ENCODE measurements at places on chromosomes 11 and 22. TPM values are rescaled to one million over a fixed set of nuclear protein-coding genes. Genes with fewer than 3 reads are reported as not detected.

LARGE2 gene
- total RNA-seq = not detected

MRGPRE gene
- not detected for total RNA-seq

PGA3 gene
- total RNA-seq = 1.2 TPM

GRM5 gene
- total RNA-seq = not detected

B4GALNT4 gene
- 0.54 TPM for total RNA-seq

- no peak for DNase-seq
Measured at GRCh38 chr11:132777067-132777975, 755.0 kb downstream of the OPCML start.

DNA sequence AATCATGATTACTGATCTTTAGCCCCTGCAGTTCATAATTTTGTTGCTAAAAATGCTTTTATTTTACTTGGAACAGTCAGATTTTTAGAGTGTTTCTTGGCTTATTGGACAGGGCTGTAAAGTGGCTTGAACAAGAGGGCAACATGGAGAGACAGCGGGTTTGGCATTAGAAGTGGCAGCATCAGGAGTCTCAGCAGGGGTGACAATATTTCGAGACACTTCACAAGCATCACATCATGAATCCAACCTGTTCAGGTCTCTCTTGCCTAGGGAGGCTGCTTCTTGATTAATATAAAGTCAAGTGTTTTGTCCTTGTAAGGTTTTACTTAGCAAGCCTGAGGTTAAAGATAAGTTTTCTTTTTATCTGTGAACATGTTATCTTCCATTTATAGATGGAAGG, 2249.5 kb downstream of the LRRC4C start:
- DNase-seq = no peak

DNA sequence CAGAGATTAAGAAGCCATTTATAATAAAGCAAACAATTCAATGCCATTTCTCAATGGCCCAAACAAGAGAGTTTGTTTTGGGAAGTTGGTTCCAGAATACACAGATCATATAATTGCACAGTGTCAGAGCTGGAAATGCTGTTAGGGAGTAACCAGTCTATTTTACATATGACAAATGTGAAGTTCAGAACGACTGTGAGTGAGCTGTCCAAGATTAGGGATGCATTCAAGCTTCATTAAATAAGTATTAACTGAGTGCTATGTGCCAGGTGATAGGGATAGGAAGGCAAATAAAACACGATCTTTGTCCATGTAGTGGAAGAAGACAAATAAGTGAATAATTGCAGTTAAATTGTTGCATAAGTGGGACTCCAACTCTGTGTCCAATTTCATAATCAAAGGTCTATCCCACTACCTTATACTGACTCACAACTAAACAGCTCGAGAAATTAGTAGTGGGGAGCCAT, 33.1 kb upstream of the PICALM start:
- no peak for DNase-seq

DNA sequence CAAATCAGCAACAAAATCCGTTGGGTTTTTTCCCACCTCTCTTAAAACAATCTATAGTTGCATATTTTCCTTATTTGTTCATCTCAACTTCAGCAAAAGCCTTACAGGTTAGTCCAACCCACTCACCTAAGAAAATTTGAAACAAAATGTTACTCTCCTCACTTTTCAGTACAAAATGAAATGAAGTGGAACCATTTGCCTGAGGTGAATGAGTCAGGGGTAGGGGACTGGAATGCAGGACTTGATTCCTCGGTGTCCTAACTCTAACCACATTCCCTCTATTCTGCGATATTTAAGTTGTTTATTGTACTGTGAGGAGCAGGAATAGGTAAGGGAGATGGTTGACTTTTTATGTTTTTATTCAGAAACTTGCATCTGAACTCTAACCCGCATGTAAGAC, 16.4 kb downstream of the ATP5MG start:
- DNase-seq = no peak

DNA sequence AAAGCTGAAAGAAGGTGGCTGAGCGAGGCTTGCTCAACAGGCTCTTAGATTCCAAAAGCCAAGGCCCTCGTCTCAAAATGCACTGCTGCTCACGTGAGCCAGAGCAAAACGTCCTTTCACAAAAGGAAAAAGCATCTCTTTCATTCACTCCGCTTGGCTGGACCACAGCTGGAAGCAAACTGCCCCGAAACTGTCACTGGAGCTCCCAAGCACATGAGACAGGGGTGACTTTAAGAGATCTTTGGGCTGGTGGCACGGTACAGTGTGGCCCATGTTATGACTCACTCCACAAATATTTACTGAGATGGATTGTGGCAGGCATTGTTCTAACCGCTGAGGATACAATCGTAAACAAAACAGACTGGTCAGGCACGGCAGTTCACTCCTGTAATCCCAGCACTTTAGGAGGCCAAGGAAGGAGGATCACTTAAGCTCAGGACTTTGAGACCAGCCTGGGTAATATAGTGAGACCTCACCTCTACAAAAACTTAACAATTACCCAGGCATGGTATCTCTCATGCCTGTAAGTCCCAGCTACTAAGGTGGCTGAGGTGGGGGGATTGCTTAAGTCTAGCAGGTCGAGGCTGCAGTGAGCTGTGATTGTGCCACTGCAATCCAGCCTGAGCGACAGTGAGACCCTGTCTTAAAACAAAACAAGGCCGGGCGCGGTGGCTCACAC, 3.6 kb downstream of the PLA2G6 start:
- DNase-seq = no peak

DNA sequence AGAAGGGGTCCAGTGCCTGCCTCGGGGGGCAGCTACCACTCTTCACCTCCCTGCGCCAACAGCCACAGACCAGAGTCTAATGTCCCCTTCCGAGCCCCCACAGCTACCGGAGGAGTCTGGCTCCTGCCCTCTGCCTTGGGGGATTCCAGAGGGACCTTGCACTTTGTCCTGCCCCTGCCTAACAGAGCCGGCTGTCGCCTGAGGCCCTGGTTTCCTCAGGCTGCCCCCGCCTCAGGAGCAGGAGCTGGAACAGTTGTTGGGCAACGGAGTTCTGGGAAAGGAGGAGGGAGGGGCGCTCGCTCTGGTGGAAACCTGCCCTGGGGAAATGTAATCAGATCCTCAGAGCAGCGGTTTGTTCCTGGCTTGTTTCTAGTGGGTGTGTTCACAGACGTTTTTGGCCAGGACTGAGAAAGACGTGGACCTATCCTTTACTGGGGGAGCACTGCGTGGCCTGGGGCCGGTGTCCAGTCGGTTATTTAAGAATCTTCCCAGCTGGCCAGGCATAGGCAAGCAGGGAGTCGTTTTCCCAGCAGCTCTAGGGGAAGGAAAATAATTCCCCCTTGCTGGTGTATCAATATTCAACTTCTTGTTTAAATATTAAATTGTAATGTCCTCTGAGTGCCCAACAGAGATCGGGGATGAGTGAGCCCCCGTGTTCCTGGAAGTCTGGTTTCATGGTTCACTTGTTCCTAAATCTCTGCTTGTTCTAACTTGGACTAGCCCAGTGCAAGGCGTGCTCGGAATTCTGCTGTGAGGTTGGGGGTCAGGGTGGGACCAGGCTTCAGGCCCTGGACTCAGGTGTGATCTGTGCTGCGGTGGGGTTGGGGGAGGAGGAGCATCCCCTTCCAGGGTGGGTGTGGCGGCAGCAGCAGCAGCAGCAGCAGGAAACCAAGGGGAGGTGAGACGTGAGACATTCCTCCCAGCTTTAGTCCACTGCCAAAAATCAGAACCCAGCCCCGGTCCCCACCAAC, 32.1 kb downstream of the A4GALT start:
- peak; percentile 91 for DNase-seq

- no peak for DNase-seq
Measured at GRCh38 chr22:40928657-40929056, 22.5 kb upstream of the RBX1 start.

GRCh38 chr11:104343578-104343977, 179.6 kb upstream of the PDGFD start:
- DNase-seq = no peak

- peak; percentile 57 for DNase-seq
Measured at GRCh38 chr11:118641397-118642019, 34.1 kb downstream of the PHLDB1 start.

GRCh38 chr22:45680932-45681700, 9.5 kb downstream of the ATXN10 start:
- no peak for DNase-seq

DNA sequence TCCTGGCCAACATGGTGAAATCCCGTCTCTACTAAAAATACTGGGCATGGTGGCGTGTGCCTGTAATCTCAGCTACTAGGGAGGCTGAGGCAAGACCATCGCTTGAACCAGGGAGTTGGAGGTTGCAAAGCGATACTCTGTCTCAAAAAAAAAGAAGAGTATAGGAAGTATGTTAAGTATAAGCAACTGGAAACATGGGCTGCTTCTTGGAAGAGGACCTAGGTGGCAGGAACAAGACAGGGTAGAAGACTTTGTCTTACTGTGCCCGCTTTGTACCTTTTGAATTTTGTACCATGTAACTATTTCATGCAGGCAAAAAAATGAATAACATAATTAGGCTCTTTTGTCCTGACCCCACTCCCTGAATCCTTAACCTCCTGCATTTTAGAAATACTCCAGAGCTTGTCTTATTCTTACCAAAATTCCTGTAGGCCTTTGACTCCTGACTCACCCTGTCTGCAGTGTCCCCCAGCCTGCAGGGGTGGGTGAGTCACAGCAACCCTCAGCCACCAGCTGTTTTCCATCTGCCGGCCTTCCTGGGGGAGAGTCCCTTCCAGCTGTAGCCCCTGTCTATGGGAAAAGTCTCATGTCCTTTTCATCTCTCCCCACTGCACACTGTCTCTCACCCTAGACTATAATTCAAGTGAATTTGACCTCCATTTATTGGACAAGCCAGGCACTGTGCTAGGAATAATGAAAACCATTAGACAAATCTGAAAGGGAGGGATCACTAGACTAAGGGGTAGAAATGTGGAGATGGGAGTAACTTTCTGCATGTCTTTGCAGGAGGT, 41.8 kb downstream of the TXN2 start:
- DNase-seq = no peak

DNA sequence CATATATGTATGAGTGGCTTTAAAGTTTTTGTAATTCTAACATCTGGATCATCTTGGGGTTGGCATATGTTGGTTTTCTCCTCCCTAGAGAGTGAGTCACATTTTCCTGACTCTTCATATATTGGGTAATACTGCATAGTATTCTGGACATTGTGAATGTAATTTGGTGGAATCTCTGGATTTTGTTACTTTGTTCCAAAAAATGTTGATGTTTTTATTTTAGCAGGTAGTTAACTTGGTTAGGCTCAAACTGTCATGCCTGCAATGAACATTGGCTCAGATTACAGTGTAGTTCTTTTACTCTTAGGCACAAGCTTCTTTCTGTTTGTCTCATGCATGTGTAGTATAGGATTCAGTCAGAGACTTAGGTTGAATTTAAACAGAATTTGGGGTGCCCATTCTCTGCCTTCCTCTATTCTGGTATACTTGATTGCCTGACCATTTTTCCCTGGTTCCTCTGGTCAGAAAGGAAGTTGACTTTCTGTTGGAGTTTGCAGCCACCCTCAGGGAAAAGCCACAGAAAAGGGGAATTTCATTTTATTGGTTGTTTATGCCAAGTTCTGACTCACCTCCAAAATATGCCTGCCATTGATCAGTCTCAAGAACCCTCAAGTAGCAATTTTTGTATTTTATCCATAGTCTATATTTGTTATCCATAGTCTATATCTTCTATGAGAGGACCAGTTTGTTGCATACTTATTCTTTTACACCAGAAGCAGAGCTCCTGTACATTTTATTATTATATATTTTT, 151.7 kb downstream of the UVRAG start:
- DNase-seq = no peak

- no peak for DNase-seq
Measured at GRCh38 chr11:116215471-116216113, 557.2 kb downstream of the BUD13 start.

DNA sequence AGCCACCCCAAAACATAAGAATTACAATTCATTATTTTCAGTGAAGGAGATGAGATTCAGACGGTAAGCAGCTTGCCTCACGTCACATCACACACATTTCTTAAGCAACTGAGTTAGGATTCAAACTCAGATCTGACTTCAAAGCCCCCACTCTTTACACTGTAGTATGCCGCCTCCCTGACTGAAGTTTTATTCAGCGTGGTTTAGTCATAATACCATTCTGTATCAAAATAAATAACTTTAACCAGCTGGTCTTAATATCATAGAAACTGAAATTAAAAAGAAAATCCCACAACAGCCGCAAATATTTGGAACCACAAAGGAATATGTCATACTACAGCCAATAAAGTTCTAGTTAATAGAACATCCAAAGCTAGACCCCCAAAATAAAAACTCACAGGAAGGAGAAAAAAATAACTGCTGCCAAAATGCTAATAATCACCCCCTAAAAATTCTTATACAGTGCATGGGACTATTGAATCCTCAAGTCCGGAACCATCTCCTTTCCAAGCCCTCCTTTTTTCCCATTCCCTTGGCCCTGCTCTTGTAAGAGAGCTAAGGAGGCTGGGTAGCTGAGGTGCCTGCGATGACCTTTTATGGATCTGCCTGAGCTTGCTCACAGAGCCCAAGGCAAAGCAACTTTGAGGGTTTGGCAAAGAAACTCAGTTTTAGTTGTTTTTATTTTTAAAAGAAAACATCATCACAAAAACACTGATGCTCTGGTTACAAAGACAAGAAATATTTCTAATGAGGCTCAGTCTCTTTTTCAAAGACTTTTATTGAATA, 334.5 kb downstream of the TTC28 start:
- DNase-seq = no peak

- DNase-seq = no peak
Measured at GRCh38 chr11:66720223-66720898, 8.7 kb downstream of the SPTBN2 start.

GRCh38 chr11:15875943-15876342, 480.4 kb downstream of the SOX6 start:
- no peak for DNase-seq

DNA sequence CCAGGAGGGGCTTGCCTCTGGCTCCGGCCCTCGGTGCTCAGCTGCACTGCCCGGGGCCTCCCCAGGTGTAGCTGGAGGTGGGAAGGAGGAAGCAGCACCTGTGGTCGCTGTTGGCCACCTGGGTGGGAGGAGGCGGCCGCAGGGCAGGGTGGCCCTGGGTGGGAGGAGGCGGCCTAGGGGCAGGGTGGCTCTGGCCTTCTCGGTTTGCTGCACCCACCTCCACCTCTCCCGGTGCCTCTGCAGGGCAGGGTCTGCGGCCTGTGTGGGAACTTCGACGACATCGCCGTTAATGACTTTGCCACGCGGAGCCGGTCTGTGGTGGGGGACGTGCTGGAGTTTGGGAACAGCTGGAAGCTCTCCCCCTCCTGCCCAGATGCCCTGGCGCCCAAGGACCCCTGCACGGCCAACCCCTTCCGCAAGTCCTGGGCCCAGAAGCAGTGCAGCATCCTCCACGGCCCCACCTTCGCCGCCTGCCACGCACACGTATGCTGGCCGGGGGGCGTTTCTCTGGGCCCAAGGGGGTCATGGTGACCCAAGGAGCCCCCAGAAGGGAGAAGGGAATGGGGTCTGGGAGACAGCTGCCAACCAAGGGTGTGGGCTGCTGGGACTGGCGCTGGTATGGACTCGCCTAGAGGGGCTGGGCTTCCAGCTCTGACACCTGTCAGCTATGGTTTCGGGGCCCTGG, 20.6 kb downstream of the MUC5AC start:
- peak; percentile 32 for DNase-seq

- DNase-seq = no peak
Measured at GRCh38 chr11:128965485-128965884, 22.8 kb upstream of the TP53AIP1 start.

- DNase-seq = no peak
Measured at GRCh38 chr22:43828725-43828997, 16.6 kb upstream of the EFCAB6 start.

GRCh38 chr11:12087075-12088004, 23.1 kb upstream of the MICAL2 start:
- DNase-seq = no peak

GRCh38 chr22:17477391-17477833, 85.9 kb upstream of the SLC25A18 start:
- no peak for DNase-seq
